Esophagus squamous epithelium (tissue), 5 donors: ENCODE measurements at places on chromosomes 1 and 21. TPM values are rescaled to one million over a fixed set of nuclear protein-coding genes. Genes with fewer than 3 reads are reported as not detected.

- H3K36me3 ChIP-seq: no peaks in the 10 kb centered on the region
- no peaks in the 10 kb centered on the region for H3K27me3 ChIP-seq
- no peak overlapping the region for H3K4me3 ChIP-seq
- H3K27ac ChIP-seq: no peak overlapping the region
- H3K4me1 ChIP-seq: no peaks in the 10 kb centered on the region
These were observed 11.8 kb upstream of the KHDRBS1 start for GRCh38 chr1:32001863-32002262.

- no peaks in the 10 kb centered on the region for H3K27me3 ChIP-seq
- no peak for DNase-seq
- no peaks in the 10 kb centered on the region for H3K36me3 ChIP-seq
- peaks cover 8% of the 10 kb centered on the region for H3K4me1 ChIP-seq
- no peak within 1 kb of the TSS for H3K4me3 ChIP-seq
- H3K27ac ChIP-seq: no peak within 1 kb of the TSS
These were observed at the start of gene TFF3 for GRCh38 chr21:42315296-42315891. Gene TFF3 (minus strand): TSS chr21:42315409. CDS start chr21:42315374, 35 bp downstream.

The KLHDC9 gene
- total RNA-seq: 0.31 TPM

GRCh38 chr1:199774433-199775089 lies 252.9 kb upstream of the NR5A2 start:
- H3K36me3 ChIP-seq: no peaks in the 10 kb centered on the region
- no peak overlapping the region for H3K27ac ChIP-seq
- no peaks in the 10 kb centered on the region for H3K4me1 ChIP-seq
- no peak for DNase-seq

The GPA33 gene
- not detected for total RNA-seq

DNA sequence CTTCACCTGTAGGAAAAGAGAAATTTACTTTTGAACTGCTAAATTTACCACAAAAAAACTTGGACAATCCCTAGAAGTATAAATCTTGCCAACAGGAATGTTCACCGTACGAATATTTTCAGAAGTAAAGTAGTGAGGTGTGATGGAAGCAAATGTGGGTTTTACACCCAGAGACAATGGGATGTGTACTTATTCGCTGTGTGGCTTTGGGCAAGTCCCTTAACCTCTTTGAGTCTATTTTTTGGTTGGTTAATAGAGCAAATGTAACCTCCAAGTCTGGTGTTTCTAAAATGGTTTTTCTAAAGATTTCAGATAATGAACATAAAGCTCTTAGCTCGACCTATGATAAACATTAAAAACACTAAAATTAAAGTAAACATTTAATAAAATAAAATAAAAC lies 51.2 kb downstream of the TPR start:
- no peak for DNase-seq
- H3K4me1 ChIP-seq: no peaks in the 10 kb centered on the region
- H3K27me3 ChIP-seq: no peaks in the 10 kb centered on the region
- H3K4me3 ChIP-seq: no peak overlapping the region
- H3K36me3 ChIP-seq: peaks cover 15% of the 10 kb centered on the region
- H3K27ac ChIP-seq: no peak overlapping the region

DNA sequence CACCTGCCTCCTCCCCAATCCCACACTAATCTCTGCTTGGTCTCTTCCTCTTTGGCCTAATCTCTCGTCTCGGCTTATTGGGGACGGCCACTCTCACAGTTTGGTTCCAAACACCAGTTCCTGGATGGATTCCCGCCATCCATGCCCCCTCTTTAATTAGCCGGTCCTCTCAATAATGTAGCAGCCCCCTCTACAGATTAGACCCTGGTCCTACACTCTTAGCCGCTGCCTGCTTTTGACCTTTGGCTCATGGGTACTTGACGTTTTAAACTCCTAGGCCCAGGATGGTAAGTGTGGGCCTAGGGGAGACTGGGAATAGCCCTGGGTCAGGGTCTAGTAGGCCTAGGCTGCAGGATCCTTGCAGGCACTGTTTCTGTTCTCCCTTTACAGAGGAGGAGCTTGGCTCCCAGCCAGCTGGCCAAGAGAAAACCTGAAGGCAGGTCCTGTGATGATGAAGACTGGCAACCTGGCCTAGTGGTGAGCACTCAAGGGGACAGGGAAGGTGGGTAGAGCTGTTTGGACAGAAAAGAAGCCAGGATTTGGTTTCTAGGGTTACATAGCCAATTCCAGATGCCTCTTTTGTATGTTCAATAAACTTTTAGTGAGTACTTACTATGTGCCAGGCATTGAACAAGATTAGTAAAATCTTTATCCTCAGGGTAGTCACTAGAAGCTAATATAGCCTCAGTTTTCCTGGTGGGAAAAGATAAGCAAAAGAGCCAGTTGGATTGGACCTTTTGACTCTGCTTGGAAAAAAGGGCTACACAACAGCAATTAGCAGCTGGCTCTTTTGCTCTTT lies 758 bp downstream of the RAD54L start:
- no peaks in the 10 kb centered on the region for H3K36me3 ChIP-seq
- peak overlapping the region; percentile 63 for H3K27ac ChIP-seq
- no peaks in the 10 kb centered on the region for H3K27me3 ChIP-seq
- no peak for DNase-seq

The HJV gene
- total RNA-seq: not detected

DNA sequence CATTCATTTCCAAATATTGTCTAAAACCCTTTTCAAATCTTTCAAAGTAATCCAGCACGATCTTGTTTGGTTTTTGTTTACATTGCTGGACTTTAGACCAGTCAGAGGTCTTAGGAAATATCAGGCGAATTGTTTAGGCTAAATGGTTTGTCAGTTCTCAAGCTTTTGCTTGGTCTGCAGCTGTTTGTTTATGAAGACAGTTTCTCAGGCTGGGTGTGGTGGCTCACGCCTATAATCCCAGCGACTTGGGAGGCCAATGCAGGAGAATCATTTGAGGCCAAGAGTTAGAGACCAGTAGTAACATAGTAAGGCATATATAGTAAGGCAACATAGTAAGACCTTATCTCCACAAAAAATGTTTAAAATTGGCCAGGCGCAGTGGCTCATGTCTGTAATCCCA lies 77.5 kb downstream of the DNTTIP2 start:
- no peaks in the 10 kb centered on the region for H3K4me1 ChIP-seq
- H3K4me3 ChIP-seq: no peak overlapping the region
- H3K36me3 ChIP-seq: no peaks in the 10 kb centered on the region
- H3K27ac ChIP-seq: no peak overlapping the region
- H3K27me3 ChIP-seq: no peaks in the 10 kb centered on the region

The KCNT2 gene
- total RNA-seq: 2.3 TPM

The FNDC5 gene
- not detected for total RNA-seq

The SPRR2E gene
- 591 TPM for total RNA-seq

The TNFRSF18 gene
- 21.0 TPM for total RNA-seq

DNA sequence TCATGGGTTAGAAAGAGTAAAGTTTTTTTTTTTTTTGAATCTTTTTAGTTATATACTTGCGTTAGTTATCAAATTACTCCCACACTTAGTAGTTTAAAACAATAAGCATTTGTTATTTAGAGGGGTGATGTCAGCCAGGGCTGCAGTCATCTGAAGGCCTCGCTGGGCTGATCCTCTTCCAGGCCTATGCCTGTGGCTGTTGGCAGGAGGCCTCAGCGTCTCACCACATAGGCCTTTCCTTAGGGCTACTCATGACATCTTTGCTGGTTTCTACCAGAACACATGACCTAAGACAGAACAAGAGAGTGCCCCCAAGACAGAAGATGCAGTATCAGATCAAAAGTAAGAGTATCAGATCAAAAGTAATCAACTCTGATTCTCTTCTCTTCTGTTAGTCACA lies 167.4 kb downstream of the HHAT start:
- H3K36me3 ChIP-seq: no peaks in the 10 kb centered on the region
- no peaks in the 10 kb centered on the region for H3K4me1 ChIP-seq
- H3K4me3 ChIP-seq: no peak overlapping the region
- no peaks in the 10 kb centered on the region for H3K27me3 ChIP-seq
- DNase-seq: no peak

- H3K27ac ChIP-seq: no peak overlapping the region
- no peaks in the 10 kb centered on the region for H3K36me3 ChIP-seq
- no peaks in the 10 kb centered on the region for H3K4me1 ChIP-seq
- DNase-seq: no peak
- H3K4me3 ChIP-seq: no peak overlapping the region
These were observed 60.4 kb upstream of the PSEN2 start for GRCh38 chr1:226809785-226810571.

The TIE1 gene
- 4.2 TPM for total RNA-seq

GRCh38 chr1:33099290-33100118 lies 18.6 kb downstream of the AZIN2 start:
- no peak overlapping the region for H3K4me3 ChIP-seq
- H3K27me3 ChIP-seq: no peaks in the 10 kb centered on the region
- no peak overlapping the region for H3K27ac ChIP-seq
- no peaks in the 10 kb centered on the region for H3K4me1 ChIP-seq
- no peak for DNase-seq
- no peaks in the 10 kb centered on the region for H3K36me3 ChIP-seq

DNA sequence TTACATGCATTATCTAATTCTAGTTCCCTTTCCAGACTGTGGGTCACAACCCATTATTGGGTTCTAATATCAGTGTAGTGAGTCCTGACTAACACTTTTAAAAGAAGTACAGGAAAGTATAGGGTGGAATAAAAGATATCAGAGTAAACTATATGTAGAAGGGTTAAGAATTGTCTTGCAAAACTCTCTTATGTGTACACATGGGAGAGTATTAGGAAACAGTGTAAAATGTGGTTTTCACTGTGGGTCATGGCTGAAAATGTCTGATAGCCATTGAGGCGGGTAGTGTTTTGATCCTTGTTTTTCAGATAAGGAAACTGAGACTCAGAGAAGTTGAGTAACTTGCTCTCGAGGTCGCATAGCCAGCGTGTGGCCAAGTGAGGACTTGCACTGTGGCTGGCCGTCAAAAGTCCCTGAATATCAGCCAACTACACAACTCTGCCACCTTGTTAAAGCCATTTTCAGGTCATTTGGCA lies 18.5 kb upstream of the MTARC1 start:
- H3K27ac ChIP-seq: peak overlapping the region; percentile 75
- H3K36me3 ChIP-seq: no peaks in the 10 kb centered on the region
- no peaks in the 10 kb centered on the region for H3K27me3 ChIP-seq
- H3K4me3 ChIP-seq: no peak overlapping the region
